ENCODE measurements at places on chromosomes 13 and 19.

DNA sequence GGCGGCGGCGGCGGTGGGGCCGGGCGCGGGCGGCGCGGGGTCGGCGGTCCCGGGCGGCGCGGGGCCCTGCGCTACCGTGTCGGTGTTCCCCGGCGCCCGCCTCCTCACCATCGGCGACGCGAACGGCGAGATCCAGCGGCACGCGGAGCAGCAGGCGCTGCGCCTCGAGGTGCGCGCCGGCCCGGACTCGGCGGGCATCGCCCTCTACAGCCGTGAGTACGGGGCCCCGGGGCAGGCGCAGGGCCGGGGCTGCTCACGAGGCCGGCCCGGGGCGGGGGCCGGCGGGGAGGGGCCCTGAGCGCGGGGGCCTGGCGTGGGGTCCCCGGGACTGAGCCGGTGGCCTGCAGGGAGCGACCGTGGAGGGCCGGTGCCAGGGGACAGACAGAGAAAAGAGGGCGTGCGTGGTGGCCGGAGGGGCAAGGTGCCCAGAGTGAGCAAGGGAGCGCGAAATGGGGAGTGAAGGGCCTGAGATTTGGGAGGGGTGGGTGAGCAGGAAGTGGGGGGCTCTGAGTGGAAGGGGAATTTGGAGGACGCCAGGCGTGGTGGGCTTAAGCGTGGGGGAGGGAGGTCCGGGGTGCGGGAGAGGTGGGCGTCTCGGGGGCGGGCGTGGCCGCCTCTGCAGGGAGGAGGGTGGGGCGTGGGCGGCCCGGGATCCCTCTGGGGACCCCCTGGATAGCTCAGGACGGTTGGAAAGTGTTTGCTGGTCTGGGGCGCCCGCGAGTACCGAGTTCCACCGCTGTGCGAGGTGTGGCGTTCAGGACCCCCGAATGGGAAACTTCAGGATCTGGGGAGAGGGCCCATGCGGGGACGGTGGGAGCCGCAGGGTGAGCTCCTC lies 575 bp downstream of the CARM1 start:
- no peak for DNase-seq

DNA sequence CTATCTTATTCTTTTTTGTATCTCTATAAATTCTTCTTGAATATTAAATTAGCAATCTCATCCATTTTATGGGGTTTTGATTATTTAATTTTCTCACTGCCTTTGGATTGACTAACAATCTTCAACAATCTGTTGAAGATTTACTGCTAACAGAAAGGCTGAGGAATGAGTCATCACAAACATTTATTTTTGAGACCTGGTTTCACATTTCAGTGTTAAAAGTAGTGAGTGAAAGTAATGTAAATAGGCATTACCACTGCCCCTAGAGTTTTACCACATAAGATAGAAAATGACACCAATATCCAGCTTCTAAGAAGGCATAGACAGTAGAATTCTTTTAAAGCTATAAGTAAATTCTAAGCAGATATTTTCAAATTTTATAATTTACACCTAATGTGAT lies 472.8 kb downstream of the OLFM4 start:
- DNase-seq: no peak

DNA sequence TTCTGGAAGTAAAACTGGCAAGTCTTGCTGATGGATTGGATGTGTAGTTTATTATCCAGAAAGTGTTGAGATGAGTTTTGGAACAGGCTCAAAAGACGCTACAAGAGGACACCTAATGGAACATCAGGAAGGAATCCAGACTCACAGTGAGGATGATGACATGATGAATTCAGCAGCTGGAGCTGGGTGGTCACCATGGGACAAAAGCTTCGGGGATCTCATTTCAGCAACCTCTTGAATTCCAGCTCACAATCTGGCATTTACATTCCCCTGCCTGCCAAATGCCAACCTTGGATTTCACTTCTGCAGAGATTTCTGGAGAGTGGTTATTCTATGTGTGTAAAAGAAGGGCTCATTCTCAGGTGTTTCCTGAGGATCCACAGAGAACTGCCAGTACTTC lies 288.0 kb upstream of the TMTC4 start:
- no peak for DNase-seq

GRCh38 chr13:27663947-27664346 lies 42.3 kb downstream of the POLR1D start:
- no peak for DNase-seq

DNA sequence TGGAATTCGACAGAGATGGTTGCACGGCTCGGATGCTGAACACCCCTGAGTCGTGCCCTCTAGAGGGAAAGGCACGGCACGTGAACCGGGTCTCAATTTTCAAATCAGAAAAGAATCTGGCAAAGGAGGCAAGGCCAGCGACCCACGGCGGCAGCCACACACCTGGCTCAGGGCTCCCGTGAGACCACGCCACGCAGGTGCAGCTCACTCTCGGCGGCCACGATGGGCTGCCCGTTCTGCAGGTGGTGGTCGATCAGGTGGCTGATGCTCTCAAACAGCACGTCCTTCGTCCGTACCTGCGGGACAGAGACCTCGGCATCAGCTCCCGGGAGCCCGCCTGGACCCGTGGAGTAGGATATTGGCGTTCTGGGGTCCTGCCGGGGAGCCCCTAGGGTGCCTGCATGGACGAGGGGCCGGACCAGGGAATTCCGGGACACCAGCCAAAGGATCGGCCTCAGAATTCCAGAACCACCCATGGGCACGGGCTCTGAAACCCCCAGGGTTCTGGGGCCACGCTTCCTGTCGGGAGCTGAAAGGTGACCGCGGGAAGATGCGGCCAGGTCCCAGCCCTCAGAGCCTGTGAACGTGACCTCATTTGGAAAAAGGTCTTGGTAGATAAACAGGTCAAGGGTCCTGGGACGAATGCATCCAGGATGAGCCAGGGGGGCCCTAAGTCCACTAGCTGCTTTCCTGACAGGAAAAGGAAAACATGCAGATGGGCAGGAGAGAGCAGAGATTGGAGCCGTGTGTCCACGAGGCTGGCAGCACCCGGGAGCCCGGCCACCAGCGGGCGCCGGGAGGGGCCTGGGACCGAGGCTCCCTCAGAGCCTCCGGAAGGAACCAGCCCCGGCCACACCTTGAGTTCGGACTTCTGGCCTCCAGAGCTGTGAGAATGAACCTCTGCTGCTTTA lies 10.1 kb upstream of the C2CD4C start:
- no peak for DNase-seq

GRCh38 chr13:58865286-58865685 lies 1233.7 kb downstream of the PCDH17 start:
- DNase-seq: no peak

DNA sequence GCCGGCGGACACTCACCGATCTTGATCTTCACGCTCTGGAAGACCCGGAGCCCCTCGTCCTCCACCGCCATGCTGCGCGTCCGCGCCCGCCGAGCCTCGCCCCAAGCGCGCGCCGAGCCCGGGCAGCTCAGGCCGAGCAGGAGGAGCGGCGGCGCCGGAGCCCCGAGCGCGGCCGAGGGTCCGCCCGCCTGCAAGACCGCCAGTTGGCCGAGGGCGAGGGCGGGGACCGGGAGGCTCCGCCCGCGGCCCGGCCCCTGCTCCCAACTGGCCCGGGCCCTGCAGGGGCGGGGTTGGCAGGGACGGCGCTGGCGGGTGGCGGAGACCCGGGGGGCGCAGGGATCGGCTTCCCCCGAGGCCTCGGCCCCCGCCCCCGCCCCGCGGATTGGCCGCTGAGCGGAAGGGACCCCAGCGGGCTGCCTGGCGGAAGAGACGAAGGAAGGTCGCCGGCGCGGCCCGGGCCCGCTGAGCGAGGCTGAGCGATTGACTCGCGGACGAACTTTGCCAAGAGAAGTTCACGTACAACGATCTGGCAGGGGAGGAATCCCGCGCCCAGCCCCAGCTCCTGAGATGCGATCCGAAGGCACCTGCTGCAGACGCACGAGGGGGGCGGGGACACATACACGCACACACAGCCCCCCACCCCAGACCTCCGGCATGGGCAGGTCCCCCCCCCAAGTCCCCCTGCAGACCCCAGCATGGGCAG lies at the start of gene RASA3:
TSS of gene RASA3 (minus strand) at position 205 of the 703 bp plus-strand sequence. CDS start at position 71, 134 bp downstream.
- DNase-seq: no peak

DNA sequence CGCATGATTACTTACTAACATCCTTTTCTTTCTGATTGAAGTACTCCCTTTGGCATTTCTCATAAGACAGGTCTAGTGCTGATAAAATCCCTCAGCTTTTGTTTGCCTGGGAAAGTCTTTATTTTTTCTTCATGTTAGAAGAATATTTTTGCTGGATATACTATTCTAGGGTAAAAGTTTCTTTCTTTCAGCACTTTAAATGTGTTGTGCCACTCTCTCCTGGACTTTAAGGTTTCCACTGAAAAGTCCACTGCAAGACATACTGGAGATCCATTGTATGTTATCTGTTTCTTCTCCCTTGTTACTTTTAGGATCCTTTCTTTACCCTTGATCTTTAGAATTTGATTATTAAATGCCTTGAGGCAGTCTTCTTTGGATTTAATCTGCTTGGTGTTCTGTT lies 796.7 kb downstream of the UQCRFS1 start:
- no peak for DNase-seq

GRCh38 chr13:43057653-43058317 lies 34.4 kb downstream of the DNAJC15 start:
- no peak for DNase-seq

DNA sequence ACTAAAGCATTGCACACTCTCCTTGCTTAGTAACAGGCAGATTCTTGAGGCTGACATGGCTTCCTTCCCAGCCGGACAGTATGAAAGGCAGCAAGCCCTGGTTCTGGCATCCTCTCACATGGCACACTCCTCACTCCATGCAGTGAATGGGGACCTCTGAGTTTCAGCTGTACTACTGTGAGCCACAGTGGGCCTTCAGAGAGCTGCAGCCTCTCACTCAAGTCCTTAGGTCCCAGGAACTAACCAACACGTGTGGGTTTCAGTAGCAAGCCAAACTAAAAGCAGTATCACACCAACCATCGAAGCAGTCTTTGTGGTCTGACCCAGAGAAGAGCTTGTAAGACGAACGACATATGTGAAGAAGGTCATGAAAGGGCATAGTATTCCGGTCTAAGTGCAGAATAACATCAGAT lies 128.2 kb downstream of the TBC1D4 start:
- no peak for DNase-seq

DNA sequence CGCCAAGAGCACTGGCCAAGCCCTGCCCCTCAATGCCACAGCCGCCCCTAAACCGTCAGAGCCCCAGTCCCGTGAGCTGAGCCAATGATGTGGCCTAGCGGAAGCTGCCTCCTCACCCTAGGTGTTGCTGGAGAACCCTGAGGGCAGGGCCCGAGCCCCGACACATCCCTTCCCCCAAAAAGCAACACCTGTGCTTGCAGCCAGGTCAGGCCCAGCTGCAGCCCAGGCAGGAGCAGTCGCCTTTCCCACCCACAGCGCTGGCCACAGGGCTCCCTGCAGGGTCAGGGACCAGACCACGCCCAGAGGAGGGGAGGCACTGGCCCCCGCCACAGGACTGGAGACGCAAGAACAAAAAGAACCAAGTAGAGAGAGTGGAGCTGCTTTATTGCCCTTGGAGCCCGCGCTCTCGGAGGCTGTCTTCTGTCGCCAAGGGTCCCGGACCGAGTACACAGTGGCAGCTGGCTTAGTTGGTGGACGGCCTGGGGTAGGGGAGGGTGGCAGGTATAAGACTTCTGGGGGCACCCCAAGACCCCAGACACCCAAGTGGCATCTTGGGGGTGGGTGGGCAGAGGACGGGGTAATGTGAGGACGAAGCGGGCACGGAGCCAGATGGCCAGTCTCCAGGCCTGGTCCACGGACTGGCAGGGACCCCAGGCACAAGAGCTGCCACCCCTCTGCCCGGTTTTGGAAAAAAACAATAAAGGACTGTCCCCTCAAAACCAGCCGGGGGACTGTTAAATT lies 3.3 kb downstream of the P2RY11 start:
- no peak for DNase-seq

- DNase-seq: no peak
Observed at GRCh38 chr13:75762076-75762937, 126.2 kb downstream of the LMO7 start.

GRCh38 chr13:85108356-85108755 lies 690.9 kb downstream of the SLITRK6 start:
- no peak for DNase-seq

- DNase-seq: no peak
Observed at GRCh38 chr13:48563626-48564025, 30.7 kb upstream of the RCBTB2 start.

- no peak for DNase-seq
Observed at GRCh38 chr13:108227651-108228272, 9.6 kb downstream of the ABHD13 start.

- DNase-seq: no peak
Observed at GRCh38 chr19:12772323-12772722, 3.0 kb downstream of the HOOK2 start.

- no peak for DNase-seq
Observed at GRCh38 chr13:107865318-107865575, 350.1 kb downstream of the LIG4 start.

- no peak for DNase-seq
Observed at GRCh38 chr13:113143466-113144254, 14.8 kb upstream of the PROZ start.

DNA sequence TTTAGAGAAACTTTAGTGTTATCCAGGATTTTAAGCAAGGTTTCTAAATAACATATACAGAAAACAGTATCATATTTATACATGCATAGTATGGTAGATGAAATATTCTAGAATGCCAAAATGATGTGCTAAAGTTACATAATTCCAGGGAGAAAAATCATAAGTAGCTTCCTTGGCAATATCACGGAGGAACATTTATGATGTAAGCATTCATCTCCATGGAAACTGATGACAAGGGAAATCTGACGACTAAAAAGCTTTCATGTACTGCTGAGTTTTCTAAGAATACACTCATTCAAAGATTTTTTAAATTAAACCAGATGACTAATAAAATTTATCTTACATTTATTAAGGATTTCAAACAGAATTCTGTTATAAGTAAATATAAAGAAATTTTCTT lies 4.7 kb downstream of the TEX30 start:
- no peak for DNase-seq

- DNase-seq: no peak
Observed at GRCh38 chr13:38674208-38674607, 12.7 kb upstream of the FREM2 start.

DNA sequence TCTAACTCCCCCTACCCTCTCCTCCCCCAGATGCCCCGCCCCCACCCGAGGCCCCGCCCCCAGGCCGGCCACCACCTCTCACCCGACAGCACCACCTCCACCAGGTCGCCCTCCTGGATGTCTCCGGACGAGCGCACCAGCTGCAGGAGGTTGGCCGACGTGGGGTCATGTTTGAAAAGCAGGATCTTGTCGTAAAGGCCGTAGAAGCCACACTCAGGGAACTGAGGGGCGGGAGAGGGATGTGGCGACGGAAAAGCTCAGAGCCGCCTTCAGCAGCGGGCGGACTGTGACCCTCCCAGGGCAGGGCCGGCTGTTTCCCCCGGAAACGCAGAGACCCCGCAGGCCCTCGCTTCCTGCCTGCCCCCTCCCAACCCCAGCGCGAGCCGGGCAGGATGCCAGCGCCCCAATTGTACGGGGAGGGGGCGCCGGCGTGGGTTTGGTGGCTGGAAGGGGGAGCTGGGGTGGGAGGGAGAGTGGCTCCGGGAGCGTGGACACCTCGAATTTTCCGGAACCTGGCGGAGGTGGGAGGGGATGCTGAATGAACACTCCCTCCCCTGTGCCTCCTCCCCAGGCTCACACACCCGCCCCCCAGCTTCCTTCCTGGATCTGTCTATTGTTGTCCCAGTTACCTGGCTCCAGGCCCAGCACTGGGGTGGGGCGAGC lies 3.0 kb downstream of the PRKD2 start:
- DNase-seq: peak; percentile 71

All from activated CD4-positive, CD25-positive, alpha-beta regulatory T cell (primary cell).